ENCODE measurements at places on chromosomes 2 and 18.
A peak's percentile ranks its signal among the peaks of the same experiment; 100 is the strongest.

- H3K4me1 ChIP-seq: no peaks in the 10 kb centered on the region
- H3K27me3 ChIP-seq: no peaks in the 10 kb centered on the region
- no peak for DNase-seq
- H3K27ac ChIP-seq: no peak overlapping the region
- no peaks in the 10 kb centered on the region for H3K36me3 ChIP-seq
- no peak overlapping the region for H3K4me3 ChIP-seq
Observed at GRCh38 chr2:52698408-52698807, 1069.2 kb upstream of the CHAC2 start.

DNA sequence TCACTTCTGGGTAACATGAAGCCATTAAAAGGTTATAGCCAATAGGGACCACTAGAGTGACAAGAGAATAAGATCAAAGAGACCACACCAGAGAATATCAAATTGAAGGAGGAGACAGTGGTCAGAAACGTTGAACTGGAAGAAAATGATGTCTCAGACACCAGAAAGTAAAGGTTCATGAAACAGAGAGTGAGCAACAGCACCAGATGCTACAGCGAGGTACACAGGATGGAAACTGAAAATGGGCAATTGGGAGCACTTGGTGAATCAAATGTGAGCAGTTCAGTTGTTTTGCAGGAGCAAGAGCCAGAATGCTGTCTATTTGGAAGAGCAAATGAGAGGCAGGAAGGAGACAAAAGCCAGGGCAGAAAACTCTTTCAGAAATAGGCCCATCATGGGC, 162.6 kb downstream of the SS18 start:
- DNase-seq: no peak
- no peaks in the 10 kb centered on the region for H3K36me3 ChIP-seq
- no peak overlapping the region for H3K4me3 ChIP-seq
- no peak overlapping the region for H3K27ac ChIP-seq
- H3K27me3 ChIP-seq: peaks cover 5% of the 10 kb centered on the region

GRCh38 chr2:1702186-1702565, 42.1 kb downstream of the PXDN start:
- no peak for DNase-seq
- no peaks in the 10 kb centered on the region for H3K4me1 ChIP-seq
- no peak overlapping the region for H3K27ac ChIP-seq
- H3K36me3 ChIP-seq: no peaks in the 10 kb centered on the region
- no peak overlapping the region for H3K4me3 ChIP-seq

DNA sequence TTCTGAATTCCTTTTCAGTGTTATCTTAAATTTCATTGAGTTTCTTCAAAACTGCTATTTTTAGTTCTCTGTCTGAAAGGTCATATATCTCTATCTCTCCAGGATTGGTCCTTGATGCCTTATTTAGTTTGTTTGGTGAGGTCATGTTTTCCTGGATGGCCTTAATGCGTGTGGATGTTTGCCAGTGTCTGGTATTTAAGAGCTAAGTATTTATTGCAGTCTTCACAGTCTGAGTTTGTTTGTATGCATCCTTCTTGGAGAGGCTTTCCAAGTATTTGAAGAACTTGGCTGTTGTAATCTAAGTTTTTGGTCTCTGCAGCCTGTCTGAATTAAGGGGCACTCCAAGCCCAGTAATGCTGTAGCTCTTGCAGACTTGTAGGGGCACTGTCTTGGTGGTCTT, 249.3 kb downstream of the ZNF385B start:
- no peaks in the 10 kb centered on the region for H3K36me3 ChIP-seq
- H3K4me1 ChIP-seq: no peaks in the 10 kb centered on the region
- no peaks in the 10 kb centered on the region for H3K27me3 ChIP-seq

- no peak overlapping the region for H3K4me3 ChIP-seq
- H3K27me3 ChIP-seq: no peaks in the 10 kb centered on the region
- H3K27ac ChIP-seq: no peak overlapping the region
- DNase-seq: no peak
Observed at GRCh38 chr2:128332091-128332634, 13.5 kb upstream of the HS6ST1 start.

- H3K27me3 ChIP-seq: no peaks in the 10 kb centered on the region
- H3K4me1 ChIP-seq: peaks cover 44% of the 10 kb centered on the region
- H3K4me3 ChIP-seq: peak overlapping the region; percentile 81
Observed at GRCh38 chr2:218290316-218291261, 1.7 kb downstream of the TMBIM1 start.

DNA sequence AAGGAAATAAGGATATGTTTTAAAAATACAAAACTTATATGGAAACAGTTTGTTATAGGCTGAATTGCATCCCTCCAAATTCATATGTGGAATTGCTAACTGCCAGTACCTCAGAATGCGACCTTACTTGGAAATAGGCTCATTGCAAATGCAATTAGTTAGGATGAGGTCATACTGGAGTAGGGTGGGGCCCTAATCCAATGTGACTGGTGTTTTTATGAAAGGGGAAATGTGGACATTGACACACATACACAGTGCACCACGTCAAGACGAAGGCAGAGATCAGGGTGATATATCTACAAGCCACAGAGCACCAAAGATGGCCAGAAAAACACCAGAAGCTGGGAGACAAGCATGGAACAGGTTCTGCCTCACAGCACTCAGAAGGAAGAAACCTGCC, 494.2 kb downstream of the TSN start:
- no peaks in the 10 kb centered on the region for H3K36me3 ChIP-seq
- no peaks in the 10 kb centered on the region for H3K4me1 ChIP-seq
- H3K27ac ChIP-seq: no peak overlapping the region
- no peak for DNase-seq
- no peak overlapping the region for H3K4me3 ChIP-seq
- H3K27me3 ChIP-seq: no peaks in the 10 kb centered on the region

GRCh38 chr18:50143886-50144285, 51.1 kb downstream of the MYO5B start:
- no peaks in the 10 kb centered on the region for H3K36me3 ChIP-seq
- no peak for DNase-seq

GRCh38 chr2:77813599-77813998, 291.4 kb upstream of the LRRTM4 start:
- no peaks in the 10 kb centered on the region for H3K27me3 ChIP-seq
- no peaks in the 10 kb centered on the region for H3K36me3 ChIP-seq
- DNase-seq: no peak

- no peak overlapping the region for H3K27ac ChIP-seq
- DNase-seq: no peak
- no peaks in the 10 kb centered on the region for H3K4me1 ChIP-seq
- no peaks in the 10 kb centered on the region for H3K36me3 ChIP-seq
Observed at GRCh38 chr2:110959198-110959597, 161.5 kb upstream of the BCL2L11 start.

DNA sequence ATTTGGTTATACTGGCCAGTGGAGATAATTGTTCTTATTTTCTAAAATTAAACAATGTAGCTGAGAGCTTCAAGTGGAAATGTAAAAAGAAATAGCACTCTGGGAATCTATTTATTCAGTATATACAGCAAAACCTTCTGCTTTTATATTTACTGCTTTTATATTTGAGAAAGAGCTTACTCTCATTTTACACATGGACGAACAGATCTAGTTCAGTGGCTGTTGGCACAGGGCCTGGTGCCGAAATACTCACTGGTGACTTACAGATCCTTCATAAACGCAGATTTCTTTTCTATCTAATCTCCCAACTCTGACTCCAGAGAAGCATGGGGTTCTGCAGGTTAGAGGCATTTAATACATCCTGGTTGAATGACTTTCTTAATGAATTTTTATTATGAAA, 266.2 kb downstream of the ASXL3 start:
- H3K27me3 ChIP-seq: no peaks in the 10 kb centered on the region
- no peaks in the 10 kb centered on the region for H3K36me3 ChIP-seq
- no peaks in the 10 kb centered on the region for H3K4me1 ChIP-seq
- H3K4me3 ChIP-seq: no peak overlapping the region
- no peak overlapping the region for H3K27ac ChIP-seq
- DNase-seq: no peak

GRCh38 chr2:196144513-196145126, 26.8 kb downstream of the STK17B start:
- H3K36me3 ChIP-seq: peaks cover 81% of the 10 kb centered on the region
- H3K27ac ChIP-seq: peak overlapping the region; percentile 39
- DNase-seq: no peak
- no peak overlapping the region for H3K4me3 ChIP-seq

DNA sequence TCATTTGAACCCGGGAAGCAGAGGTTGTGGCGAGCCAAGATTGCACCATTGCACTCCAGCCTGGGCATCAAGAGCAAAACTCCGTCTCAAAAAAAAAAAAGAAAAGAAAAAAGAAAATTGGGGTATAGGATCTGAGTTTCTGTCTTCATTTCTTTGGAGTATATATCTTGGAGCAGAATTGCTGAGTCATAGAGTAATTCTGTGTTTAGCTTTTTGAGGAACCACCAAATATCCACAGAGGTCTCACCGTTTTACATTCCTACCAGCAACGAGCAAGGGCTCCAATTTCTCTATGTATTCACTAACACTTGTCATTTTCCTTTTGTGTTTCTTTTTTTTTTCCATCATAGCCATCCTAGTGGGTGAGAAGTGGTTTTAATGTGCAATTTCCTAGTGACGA, 87.6 kb upstream of the TEX51 start:
- DNase-seq: no peak
- H3K4me1 ChIP-seq: no peaks in the 10 kb centered on the region
- no peak overlapping the region for H3K27ac ChIP-seq
- H3K36me3 ChIP-seq: no peaks in the 10 kb centered on the region
- H3K27me3 ChIP-seq: peaks cover 4% of the 10 kb centered on the region

DNA sequence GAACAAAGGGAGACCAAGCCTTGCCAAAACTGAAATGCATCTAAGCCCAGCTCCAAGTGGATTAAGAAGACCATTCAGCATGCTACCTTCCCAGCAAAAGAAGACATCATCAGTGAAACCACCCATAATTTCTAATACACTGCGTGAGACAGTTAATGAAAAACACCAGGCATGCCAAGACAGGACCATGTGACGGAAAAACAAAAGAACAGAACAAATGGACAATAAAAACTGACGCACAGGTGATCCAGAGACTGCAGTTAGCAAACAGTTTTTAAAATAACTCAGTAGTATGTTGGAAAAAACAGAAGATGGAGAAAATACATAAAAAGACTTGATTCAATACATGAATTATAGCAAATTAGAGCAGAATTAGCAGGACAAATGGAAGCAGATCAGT, 15.3 kb downstream of the FAM168B start:
- no peak for DNase-seq
- no peaks in the 10 kb centered on the region for H3K27me3 ChIP-seq
- H3K36me3 ChIP-seq: peaks cover 70% of the 10 kb centered on the region
- peaks cover 18% of the 10 kb centered on the region for H3K4me1 ChIP-seq
- no peak overlapping the region for H3K27ac ChIP-seq

- H3K4me1 ChIP-seq: no peaks in the 10 kb centered on the region
- H3K36me3 ChIP-seq: no peaks in the 10 kb centered on the region
- no peak for DNase-seq
- H3K4me3 ChIP-seq: no peak overlapping the region
Observed at GRCh38 chr2:217920879-217921603, 81.8 kb downstream of the TNS1 start.

GRCh38 chr2:36811071-36811470, 114.6 kb downstream of the VIT start:
- no peak overlapping the region for H3K4me3 ChIP-seq
- DNase-seq: no peak
- no peak overlapping the region for H3K27ac ChIP-seq
- no peaks in the 10 kb centered on the region for H3K36me3 ChIP-seq

GRCh38 chr2:185813707-185814106, 75.1 kb downstream of the FSIP2 start:
- no peaks in the 10 kb centered on the region for H3K27me3 ChIP-seq
- no peaks in the 10 kb centered on the region for H3K4me1 ChIP-seq
- no peak overlapping the region for H3K27ac ChIP-seq
- H3K4me3 ChIP-seq: no peak overlapping the region
- DNase-seq: no peak
- H3K36me3 ChIP-seq: no peaks in the 10 kb centered on the region

GRCh38 chr2:5668682-5669250, 23.4 kb upstream of the SOX11 start:
- peaks cover 6% of the 10 kb centered on the region for H3K27me3 ChIP-seq
- no peak for DNase-seq
- no peaks in the 10 kb centered on the region for H3K4me1 ChIP-seq
- H3K36me3 ChIP-seq: no peaks in the 10 kb centered on the region

DNA sequence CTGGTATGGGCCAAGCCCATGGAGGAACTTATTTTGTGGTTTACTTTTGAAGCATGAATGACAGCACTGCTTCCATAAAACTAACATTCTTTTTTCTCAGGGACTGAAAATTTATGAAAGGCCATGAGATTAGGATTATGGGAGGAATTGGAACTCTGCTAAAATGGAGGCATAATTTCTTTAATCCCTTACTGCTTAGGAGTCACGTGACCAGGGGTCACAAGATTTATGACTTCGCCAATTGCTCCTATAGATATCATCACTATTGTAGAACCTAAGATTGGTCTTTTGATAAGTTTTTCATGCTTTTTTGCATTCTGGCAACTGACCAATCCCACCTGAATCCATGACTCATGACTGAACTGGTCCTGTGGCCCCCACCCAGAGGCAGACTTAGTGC, 495.7 kb upstream of the VRK2 start:
- H3K27ac ChIP-seq: no peak overlapping the region
- H3K36me3 ChIP-seq: no peaks in the 10 kb centered on the region
- H3K4me1 ChIP-seq: no peaks in the 10 kb centered on the region
- DNase-seq: no peak

GRCh38 chr2:55302241-55302640, 33.2 kb upstream of the MTIF2 start:
- H3K4me3 ChIP-seq: no peak overlapping the region
- H3K36me3 ChIP-seq: no peaks in the 10 kb centered on the region
- H3K4me1 ChIP-seq: no peaks in the 10 kb centered on the region
- H3K27me3 ChIP-seq: no peaks in the 10 kb centered on the region

DNA sequence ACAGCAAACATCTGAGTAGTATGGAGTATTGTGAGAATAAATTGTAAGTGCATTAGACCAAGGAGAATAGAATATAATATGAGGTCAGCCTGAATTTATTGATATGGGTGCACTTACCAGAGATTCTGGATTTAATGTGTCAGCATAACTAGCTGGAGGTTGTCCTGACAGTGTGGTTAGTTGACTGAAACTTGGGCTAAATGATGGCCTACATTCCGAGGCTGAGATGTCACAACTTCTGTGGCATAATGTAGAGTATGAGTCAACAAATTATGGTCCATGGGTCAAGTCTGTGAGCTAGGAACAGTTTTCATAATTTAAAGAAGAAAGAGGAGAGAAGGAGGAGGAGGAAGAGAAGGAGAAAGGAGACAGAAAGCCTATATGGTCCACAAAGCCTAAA, 127.6 kb downstream of the QPCT start:
- H3K4me3 ChIP-seq: no peak overlapping the region
- no peak for DNase-seq
- no peak overlapping the region for H3K27ac ChIP-seq
- H3K36me3 ChIP-seq: no peaks in the 10 kb centered on the region
- no peaks in the 10 kb centered on the region for H3K4me1 ChIP-seq
- H3K27me3 ChIP-seq: no peaks in the 10 kb centered on the region

DNA sequence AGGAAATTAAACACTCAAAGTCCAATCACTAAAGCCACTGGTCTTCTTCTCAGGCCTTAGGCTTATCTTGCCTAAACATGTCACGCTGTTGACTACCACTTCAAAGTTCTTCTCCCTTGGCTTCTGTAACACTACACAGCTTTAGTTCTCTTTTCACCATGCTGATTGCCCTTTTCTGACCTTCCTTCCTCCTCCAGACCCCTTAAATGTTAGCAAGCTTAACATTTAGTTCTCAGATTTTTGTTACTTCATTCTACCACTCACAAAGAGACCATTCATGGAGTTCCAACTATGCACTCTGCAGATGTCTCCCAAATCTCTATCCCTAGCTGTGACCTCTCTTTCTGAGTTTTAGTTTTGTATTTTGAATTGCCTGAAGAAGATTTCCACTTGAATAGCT, 64.4 kb downstream of the TTC21B start:
- H3K27me3 ChIP-seq: no peaks in the 10 kb centered on the region
- peaks cover 28% of the 10 kb centered on the region for H3K36me3 ChIP-seq
- no peak for DNase-seq
- no peaks in the 10 kb centered on the region for H3K4me1 ChIP-seq
